NCI-H1105 treated with DMSO at 0.1 percent for 48 hours (cell line): ENCODE measurements at places on chromosomes 4 and X.
A peak's percentile ranks its signal among the peaks of the same experiment; 100 is the strongest.

DNA sequence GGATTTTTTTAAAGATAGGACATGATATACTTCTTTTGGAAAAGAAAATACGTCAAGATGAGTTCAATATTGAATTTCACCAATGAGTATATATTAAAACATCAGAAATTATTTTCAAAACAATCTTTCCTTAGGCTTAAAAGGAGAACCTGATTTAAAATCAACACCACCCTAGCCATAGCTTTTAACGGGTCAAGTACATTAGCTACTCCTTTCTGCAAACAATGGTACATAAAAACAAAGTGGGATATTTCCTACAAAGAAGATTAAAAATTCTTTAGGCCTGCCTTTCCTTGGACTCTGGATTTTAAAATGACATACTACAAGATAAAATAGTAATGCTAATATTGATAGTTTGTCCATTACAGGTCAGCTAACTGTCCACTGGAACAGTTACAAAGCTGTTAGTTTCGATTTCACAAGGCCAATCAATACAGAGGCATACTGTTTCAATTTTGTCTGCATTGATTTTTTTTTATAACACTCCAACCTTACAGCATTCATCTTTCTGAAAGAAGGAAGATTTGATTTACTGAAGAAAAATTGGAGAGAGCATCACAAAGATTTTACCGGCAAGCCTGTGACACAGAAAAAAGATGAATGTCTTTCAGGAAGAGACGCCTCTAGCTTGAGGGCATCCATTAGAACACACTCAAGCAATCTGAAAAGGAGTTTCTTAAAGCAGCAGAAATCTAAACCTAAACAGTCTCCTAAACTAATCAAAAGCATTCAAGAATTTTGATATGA, 97.2 kb downstream of the MAB21L2 start:
- DNase-seq: no peak

GRCh38 chrX:125266153-125266660, 53.5 kb upstream of the TEX13C start:
- DNase-seq: no peak

DNA sequence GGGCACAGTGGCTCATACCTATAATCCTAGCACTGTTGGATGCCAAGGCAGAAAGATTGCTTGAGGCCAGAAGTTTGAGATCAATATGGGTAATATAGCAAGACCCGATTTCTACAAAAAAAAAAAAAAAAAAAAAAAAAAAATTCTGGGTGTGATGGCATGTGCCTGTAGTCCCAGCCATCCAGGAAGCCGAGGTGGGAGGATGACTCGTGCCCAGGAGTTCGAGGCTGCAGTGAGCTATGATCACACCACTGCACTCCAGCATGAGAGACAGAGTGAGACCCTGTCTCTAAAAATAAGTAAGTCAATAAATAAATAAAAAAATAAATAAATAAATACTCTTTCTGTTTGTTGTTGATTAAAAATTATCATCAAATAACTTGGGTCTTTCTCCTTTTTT, 62.4 kb upstream of the BMPR1B start:
- no peak for DNase-seq

GRCh38 chr4:5940470-5941203, 47.8 kb upstream of the CRMP1 start:
- DNase-seq: peak; percentile 72

GRCh38 chrX:67717571-67717970, 173.8 kb downstream of the AR start:
- DNase-seq: no peak
